ENCODE measurements at places on chromosomes 4 and X. TPM values are rescaled to one million over a fixed set of nuclear protein-coding genes. Genes with fewer than 3 reads are reported as not detected.

RPL10 gene
- 5,051 TPM for total RNA-seq

PABPC5 gene
- total RNA-seq = 0.58 TPM

TRIM60 gene
- not detected for total RNA-seq

CXCL1 gene
- 404 TPM for total RNA-seq

FUNDC1 gene
- 9.9 TPM for total RNA-seq

HTR2C gene
- total RNA-seq = not detected

PAGE5 gene
- not detected for total RNA-seq

OPHN1 gene
- 2.9 TPM for total RNA-seq

PDGFC gene
- 13.7 TPM for total RNA-seq

IL21 gene
- total RNA-seq = not detected

ARMCX5 gene
- 8.1 TPM for total RNA-seq

FAM9B gene
- total RNA-seq = not detected

- DNase-seq = no peak
These were observed 1727.8 kb downstream of the ARAP2 start for GRCh38 chr4:34516524-34516923.

DNA sequence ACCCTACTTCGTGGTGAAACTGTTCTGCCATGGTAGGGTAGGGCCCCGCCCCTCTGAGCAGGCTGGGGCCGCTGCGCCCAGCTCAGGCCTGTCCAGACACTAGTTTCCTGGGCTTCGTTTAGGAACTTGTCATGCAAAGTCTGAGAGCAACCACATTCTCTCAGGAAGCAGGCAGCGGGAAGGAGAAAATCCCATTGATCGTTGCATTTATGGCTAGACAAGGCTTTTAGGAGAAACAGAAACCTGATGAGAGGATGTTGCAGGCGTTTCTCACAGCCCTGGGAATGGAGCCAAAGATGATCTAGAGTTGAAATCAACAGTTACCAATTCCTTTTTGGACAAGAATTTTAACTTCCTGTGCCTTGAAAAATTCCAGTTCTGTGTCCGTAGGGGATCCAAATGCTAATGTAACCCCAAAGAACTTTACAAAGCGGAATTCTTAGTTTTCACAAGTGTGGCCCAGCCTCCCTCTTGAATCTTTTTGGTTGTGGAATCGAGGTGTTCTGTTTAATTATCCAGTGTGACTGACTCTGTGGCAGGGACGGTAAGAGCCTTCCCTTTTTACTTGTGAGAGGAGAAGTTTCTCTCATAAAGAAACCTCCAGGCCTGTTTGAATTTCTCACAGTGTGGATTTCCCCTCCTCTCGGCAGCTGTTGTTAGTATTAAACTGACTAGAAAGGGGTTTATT, 4.5 kb upstream of the CXCL9 start:
- DNase-seq = no peak

GRCh38 chrX:39652336-39652735, 445.4 kb downstream of the BCOR start:
- DNase-seq = no peak

GRCh38 chr4:174794543-174795094, 34.4 kb downstream of the GLRA3 start:
- no peak for DNase-seq

DNA sequence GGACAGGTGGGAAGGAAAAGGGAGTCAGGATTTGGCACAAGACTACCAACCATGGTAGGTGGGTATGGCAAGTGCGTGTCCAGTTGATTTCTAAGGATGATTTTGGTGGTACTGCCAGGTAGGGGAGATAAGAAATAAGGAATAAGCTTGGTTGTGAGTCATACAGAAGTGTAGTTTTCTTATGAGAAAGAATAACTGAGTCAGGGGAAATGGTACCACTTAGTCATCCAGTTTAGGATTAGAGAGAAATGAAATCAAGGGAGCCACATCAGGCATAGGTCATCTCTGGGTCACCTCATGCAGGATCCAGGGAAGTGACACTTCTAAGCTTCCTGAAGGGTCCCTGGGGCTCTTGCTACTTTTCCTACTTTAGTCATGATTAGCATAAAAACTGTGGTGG, 107.1 kb upstream of the C1GALT1C1 start:
- DNase-seq = peak; percentile 29

- DNase-seq = no peak
These were observed 1.5 kb downstream of the CASP6 start for GRCh38 chr4:109701566-109702410.

DNA sequence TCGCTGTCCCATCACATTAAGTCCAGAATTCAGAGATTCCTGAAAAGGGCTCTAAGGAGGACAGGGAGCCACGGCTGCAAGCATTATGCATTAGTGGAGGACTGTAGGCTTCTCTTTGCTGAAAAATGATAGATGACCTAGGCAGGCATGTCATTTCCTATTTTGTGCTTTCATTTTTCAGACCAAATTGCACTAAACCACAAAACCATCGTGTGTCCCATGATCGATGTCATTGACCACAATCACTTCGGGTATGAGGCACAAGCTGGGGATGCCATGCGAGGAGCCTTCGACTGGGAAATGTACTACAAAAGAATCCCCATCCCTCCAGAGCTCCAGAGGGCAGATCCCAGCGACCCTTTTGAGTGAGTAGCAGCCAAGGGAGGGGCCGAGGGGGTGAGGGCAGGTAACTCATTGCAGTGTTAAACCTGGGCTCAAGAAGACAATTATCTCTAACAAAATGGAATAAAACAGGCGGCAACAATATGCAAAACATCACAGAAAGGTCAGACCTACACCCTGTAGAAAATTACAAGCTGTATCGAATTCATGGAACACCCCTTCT, 355.2 kb upstream of the GALNT7 start:
- DNase-seq = no peak

DNA sequence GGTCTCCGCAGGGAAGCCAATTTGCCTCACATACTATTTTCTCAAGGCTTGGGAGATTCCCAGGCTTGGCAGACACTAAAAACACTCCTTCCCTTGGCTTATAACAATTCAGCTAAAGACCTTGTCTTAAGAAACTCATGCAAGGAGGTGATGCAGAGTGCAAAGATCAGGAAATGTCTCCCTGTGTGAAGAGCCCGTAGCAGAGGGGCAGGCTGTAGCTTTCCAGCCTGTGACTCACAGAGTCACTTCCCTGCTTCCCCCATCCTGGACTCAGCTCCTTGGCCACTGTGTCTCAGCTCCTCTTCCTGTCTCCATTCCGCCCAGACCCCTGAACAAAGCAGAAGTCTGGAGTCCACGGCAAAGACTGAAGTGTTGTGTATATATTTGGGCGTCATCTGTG, 56.1 kb downstream of the KDR start:
- DNase-seq = no peak

- DNase-seq = no peak
These were observed 22.0 kb downstream of the DYNLT3 start for GRCh38 chrX:37825215-37825842.

DNA sequence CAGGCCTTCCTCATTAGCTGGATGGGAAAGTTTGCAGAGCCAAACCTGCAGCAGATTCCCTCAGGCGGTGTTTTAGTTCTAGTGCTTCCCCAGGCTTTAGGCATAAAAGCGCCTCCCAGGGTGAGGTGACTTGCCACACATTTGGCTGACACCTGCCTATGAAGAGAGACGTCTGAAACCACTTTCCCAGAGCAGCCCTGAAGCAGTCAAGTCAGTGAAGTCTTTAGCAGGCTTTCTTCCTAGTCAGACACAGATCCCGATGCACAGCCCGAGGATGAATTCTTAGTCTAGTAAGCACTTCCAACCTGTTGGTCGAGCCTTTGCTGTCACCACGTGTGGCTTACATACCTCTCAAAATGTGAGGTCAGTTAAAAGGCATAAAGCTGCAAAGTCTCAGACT, 484.1 kb downstream of the SMARCA1 start:
- DNase-seq = no peak

DNA sequence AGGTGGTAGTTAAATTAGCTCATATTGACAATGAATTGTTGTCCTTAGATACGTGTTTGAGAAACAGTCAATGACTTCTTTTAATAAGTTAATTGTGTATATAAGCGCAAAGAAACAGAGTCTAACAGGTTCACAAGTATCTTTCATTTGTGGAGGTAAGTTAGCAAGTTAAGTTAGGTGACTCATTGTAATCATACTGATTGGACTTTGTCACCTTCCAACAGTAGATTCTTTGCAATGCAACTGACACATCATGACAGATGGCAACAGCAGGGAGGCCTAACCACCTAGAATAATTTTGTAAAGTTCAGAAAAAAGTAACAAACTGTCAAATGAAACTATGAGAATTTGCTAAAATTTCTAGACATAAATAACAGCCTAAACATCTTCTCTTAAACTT, 207.6 kb upstream of the PITX2 start:
- no peak for DNase-seq

DNA sequence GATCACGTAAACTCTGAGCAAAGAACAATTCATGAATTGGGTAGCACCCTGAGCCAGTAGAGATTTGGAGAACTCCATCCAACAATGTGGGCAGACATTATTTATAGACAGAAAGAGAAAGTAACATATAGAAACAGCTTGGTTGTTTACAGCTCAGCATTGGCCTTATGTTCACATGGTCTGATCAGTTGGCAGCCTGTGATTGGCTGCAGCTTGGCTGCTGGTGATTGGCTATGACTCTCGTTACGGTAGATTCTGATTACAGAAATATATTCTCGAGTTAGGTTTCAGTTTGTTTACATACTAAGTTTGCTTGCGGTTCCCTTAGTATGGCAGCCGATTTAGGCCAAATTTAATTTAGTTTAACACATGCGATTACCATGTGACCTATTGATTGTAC, 663.4 kb downstream of the RAPGEF2 start:
- no peak for DNase-seq

DNA sequence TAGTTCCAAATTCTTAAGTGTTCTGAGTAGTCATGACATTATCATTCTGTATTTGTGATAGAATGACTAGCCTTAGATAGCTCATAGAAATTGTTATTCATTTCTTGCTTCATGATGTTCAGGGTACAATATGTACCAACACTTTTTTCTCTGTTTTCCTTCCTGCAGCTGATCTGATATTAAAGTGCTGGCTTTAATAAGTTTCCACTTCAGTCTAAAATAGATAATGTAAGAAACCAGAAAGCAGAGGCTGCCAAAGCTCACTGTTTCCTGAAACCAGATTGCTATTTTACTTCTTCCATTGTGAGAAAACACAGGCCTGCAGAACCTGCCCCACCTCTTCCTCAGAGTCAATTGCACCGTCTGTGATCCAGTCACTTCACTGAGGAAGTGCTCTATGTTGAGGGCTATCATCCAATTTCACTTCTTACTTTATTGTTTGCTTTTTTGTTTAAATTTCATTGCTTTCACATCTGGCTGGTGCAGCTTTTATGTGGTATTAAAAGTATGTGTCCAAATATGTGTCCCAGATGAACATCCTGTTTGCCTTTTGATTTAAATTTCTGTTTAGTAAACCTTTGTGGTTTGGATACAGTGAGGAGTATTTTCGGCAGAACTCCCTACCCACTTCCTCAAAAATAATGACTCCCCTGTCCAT, 652.1 kb downstream of the ANKRD50 start:
- DNase-seq = peak; percentile 41

- DNase-seq = peak; percentile 47
These were observed 47.8 kb upstream of the SETD7 start for GRCh38 chr4:139603576-139604410.

- no peak for DNase-seq
These were observed 144.6 kb upstream of the KCNIP4 start for GRCh38 chr4:22093126-22093525.

GRCh38 chr4:160510928-160511327, 1408.0 kb downstream of the RAPGEF2 start:
- no peak for DNase-seq

GRCh38 chr4:169410839-169411770, 140.3 kb upstream of the SH3RF1 start:
- no peak for DNase-seq

- no peak for DNase-seq
These were observed 91.7 kb upstream of the HPF1 start for GRCh38 chr4:169849456-169849855.

DNA sequence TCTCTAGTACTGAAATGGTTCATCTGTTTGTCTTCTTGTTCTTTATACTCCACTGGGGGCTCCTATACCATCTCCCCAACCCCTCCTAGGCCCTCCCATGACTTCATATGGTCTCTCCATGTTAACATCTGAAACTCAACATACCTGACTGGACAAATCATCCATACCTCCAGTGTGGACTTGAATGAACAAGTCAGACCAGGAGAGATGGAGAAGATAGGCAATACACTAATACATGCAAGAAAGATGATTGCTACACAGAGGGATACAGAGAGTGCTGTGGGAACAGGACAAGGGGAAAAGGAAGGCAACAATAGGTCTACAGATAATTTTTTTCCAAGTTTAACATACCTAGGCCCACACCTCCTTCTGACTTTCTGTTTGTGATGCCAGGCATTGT, 175.1 kb downstream of the FHIP1A start:
- no peak for DNase-seq

GRCh38 chr4:13142191-13142590, 341.9 kb downstream of the RAB28 start:
- no peak for DNase-seq

DNA sequence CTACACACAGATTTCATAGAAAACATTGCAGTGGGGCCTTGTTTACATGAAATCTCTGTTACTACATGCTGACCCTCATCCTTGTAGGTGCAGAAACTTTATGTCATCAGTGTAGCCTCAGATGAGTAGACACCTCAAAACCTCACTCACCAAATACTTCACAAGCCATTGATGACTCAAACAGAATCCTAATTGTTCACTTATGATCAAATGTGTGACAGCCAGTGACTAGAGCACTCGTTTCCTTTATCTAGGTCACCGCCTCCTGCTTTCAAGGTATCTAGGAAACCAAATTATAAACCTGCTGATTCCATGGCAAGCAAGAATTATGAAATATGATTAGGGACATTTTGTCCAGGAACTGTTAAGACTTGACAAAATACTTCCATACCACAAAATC, 255.8 kb upstream of the GPRIN3 start:
- no peak for DNase-seq

GRCh38 chr4:161952382-161952781, 211.4 kb downstream of the FSTL5 start:
- no peak for DNase-seq

DNA sequence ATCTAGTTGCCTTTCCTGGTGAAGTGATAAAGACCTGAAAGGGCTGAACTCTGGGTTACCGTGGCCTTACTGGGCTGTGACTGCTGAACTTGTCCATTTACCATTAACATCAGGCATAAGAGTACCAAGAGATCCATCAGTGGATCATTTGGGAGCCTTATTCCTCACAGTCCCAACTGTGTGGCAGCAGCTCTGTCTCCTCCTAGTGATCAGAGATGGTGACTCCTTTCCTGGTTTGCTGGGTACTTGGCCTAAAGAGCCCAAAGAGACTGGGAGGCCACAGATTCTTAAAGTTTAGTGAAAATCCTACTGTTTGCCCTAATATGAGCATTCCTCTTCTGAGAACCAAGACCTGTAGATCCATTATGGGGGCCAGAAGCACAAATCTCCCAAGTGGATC, 56.3 kb upstream of the ATP6AP2 start:
- no peak for DNase-seq

GRCh38 chrX:124938715-124939114, 381.0 kb upstream of the TEX13C start:
- no peak for DNase-seq

GRCh38 chr4:153706519-153706918, 22.4 kb downstream of the TLR2 start:
- no peak for DNase-seq
